ENCODE measurements at places on chromosomes 12 and 14.

DNA sequence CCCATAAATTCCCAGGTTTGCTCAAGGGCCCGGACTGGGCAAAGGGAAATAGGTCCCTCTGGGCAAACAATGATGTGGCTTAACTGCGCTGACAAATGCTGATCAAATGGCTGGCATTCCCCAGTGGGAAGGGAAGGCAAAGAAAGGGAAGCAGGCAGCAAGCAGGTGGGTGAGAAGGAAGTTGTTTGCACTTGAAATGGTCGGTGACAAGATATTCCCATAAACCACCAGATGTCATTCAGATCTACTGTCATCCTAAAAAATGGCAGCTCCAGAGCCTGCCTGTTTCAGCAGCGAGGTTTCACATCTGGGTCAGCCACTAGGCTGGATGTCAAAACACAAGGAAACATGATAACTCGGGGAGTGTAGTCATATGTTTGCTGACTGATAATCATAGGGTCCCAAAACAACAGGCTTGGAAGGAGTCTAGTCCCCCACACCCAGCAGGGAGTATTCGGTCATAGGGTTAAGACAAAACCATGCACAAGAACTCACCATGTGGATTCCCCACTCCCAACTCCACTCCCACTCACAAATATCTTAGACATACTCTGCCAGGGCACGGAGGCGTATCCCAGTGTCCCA is 37.9 kb upstream of the MDM1 start:
- no peak for DNase-seq

DNA sequence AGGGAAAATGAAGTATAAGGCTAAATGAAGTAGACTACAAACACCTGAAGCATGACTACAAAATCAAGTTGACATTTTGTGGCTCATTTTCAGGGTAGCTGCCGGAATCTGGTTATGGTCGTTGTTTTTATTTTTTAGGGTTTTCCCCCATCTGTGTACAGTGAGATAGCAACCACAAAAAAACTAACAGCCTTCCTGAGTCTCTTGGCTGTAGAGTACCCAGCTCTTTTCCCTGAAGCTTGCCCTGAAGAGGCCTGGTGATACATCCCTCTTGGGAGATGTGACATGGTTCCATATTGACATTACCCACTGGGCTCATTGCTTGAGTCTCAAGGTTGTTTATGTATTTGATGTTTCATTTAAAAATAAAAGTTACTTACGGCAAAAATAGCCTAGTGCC is 424.0 kb downstream of the ZFP36L1 start:
- no peak for DNase-seq

DNA sequence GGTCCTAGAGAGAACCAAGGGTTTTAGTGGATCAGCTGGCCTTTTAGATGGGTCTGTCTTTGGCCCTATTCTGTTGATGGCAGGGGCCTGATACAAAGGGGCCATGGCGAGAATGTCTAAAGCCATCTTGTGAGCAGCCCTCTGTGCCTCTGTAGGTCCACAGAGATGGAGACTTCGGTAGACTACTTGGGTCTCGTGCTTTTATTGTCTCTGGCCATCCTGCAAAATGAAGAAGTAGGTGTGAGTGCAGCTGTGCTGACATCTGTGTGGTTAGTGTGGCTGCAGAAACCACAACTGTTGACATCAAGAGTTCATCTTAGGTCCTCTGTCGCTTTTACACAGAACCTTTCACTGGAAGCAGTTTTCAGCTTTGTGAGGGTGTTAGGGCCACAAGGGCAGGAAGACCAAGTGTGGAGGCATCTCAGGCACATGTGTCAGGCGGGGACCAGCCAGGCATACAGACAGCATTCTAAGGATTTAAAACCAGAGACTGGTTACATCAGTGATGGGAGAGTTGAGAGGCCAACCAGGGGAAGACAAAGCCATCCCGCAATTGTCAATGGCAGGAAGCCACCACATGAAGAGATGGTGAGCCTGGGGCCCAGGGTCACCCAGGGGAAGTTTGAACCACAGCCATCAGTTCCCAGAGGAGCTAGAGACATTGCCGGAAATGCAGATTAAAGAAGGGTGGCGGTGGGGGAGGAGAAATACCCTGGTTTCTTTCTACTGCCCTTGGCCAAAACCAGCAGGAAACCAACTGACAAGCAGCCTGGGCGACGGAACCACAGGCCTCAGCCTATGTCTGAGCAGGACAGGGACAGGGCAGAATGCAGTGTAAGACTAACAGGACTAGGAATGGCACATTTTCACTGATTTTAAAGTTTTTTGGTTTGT is 13.0 kb upstream of the TPCN1 start:
- peak; percentile 64 for DNase-seq

DNA sequence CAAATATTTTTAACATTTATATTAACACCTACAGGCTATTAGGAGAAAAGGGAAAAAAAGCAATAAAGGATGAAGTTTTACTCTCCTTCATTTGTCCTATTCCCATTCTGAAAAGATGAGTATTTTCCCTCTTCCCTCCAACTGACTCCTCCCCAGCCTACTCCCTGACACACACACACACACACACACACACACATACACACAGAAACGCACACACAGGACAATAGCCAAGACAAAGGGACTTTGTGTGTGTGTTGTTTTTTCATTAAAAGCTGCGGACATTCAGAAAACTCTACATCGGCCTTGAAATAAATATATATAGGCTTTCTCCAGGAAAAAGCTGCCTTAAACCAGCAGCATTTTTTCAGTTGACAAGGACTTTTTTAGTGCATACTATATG is 74.8 kb downstream of the PRKAB1 start:
- DNase-seq: no peak

DNA sequence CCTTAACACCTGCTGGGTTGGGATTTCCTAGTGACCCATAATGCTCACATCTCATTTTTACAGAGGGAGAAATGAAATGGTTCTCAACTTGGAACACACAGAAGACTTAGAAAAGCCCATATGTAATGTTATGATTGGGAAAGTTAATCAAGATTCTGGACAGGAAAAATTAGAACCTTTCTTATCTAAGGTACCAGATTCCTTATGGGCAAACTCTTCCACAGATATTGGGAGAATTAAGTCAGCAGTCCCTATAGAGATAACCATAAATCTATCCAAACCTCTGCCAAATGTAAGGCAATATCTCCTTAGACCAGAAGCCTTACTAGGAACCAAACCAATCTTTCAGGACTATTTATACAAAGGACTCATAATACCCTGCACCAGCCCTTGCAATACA is 13.9 kb upstream of the PSMC1 start:
- DNase-seq: no peak

GRCh38 chr12:40238266-40238902 is 13.6 kb downstream of the LRRK2 start:
- no peak for DNase-seq

DNA sequence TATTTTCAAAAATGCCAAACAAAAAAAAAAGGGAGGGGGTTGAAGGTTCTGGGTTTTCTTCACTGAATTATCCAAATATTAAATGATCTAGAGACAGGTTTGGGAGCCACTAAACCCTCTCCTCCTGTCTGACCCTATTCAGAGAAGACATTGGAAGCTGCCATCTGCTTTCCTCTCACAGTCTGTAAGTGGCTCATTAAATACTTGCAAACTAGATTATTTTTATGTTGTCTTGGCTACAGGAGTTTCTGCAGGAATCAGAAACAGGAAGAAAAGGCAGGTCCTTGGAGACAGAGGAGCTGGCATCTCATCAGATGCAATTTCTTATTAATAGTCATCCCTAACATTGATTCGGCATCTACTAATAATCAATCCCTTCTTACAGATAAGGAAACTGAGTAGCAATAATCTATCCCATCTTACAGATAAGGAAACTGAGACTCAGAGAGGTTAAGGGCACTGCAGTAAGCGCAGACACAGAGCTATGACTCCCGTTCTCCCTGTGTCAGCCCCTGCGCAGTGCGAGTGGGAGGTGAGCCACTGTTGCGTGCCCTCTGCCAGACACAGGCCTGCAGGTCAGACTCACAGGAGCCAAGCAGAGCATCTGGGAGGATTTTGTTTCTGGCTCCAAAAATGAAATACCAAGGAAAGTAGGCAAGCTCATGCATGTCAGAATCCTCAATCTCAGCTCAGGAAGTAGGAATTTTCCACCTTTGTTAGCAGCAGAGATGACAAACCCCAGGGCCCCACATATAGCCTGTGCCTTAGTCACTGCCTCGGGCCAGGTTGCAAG is 11.0 kb downstream of the BDKRB2 start:
- DNase-seq: no peak

GRCh38 chr14:104968153-104968527 is 10.0 kb downstream of the AHNAK2 start:
- no peak for DNase-seq

- no peak for DNase-seq
Measured at GRCh38 chr12:47755655-47756562, 2.8 kb downstream of the RAPGEF3 start.

- no peak for DNase-seq
Measured at GRCh38 chr14:54935958-54936357, 33.3 kb upstream of the GCH1 start.

DNA sequence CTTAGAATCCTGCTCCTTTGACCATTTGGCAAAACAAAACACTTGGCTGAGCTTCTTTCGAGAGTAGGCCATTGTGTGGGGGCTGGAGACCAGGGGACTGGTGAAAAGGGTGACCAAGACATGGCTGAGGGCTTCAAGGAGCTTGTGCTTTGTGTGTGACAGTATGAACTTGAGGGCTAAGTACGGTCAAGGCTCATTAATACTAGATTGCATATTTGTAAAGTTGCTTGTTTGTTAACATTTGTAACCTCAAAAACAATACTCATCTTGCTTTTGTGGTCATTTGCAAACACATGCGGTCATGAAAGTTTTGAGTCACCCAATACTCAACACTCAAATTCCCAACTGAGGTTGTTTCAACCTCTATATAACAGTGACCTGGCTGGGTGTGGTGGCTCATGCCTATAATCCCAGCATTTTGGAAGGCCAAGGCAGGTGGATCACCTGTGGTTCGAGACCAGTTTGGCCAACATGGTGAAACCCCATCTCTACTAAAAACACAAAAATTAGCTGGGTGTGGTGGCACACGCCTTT is 42.5 kb downstream of the ZFYVE26 start:
- no peak for DNase-seq

GRCh38 chr12:25495331-25496097 is 57.6 kb downstream of the LMNTD1 start:
- DNase-seq: no peak

DNA sequence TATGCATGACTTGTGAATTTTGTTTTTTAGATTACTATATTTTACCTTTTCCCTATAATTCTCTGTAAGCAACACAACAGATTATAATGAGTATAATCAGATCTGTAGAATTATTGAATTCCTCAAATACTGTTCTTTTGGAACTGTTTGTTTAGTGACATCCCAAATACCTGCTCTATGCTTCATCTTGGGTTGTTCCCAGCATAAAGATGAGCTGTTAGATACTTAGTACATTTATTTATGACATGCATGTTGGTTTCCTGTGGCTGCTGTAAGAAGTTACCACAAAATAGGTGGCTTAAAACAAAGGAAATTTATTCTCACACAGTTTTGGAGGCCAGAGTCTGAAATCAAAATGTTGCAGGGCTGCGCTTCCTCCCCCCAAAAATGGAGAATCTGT is 78.4 kb downstream of the PTPRR start:
- no peak for DNase-seq

GRCh38 chr14:53640695-53641094 is 315.9 kb downstream of the BMP4 start:
- DNase-seq: no peak

DNA sequence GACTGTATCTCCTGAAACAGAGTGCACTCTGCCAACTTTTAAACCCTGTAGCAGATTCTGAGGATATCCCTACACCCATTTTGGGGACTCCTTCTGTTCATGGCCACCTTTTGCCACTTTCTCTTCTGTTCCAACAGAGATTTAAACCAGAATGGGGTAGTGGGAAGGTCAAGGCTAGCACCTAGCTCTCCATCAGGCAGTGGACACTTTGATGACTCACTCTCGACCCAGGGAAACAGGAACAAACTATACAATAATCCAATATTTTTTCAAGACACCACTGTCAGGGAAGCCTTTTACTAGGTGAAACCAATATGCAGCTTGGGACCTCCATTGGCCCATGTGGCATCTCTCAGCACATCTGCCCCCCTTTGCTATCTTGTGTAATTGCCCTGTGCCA is 103.6 kb downstream of the DAAM1 start:
- DNase-seq: no peak

DNA sequence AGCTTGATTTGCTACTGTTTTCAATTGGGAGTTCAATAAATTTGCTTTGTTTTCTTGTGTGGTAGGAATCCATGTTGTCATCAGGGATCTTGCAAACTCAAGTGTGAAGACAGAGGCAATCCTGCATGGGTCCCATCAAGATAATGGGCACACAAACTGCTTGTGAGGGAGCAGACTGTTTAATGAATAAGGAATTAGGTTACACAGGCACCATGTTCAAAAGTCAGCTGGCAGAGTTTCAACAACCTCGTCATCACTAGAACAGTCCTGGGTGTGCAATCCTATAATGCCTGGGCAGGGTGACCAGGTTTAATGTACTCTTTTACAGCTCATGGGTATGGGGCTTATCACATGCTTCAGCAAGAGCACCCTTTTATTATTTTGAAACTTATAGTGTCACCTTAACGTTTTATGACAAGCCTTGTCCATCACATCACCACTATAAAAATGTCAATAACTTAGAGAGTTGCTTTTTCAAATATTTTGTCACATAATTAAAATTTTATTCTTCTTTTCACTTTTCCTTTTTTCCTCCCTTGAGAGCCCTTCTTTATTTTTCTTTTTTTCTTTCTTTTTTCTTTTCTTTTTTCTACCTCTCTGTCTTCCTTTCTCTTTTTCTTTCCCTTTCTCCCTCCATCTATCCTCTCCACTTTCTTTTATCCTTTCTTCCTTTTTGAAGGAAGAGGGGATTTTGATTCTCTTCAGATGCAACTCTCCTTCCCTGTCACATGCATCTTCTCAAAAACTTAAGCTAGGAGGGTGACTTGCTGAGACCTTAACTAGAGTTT is 252.2 kb upstream of the ATP2B1 start:
- no peak for DNase-seq

GRCh38 chr14:34340025-34340625 is 121.9 kb downstream of the SPTSSA start:
- no peak for DNase-seq

- no peak for DNase-seq
Measured at GRCh38 chr14:65062096-65063075, 39.9 kb downstream of the MAX start.

DNA sequence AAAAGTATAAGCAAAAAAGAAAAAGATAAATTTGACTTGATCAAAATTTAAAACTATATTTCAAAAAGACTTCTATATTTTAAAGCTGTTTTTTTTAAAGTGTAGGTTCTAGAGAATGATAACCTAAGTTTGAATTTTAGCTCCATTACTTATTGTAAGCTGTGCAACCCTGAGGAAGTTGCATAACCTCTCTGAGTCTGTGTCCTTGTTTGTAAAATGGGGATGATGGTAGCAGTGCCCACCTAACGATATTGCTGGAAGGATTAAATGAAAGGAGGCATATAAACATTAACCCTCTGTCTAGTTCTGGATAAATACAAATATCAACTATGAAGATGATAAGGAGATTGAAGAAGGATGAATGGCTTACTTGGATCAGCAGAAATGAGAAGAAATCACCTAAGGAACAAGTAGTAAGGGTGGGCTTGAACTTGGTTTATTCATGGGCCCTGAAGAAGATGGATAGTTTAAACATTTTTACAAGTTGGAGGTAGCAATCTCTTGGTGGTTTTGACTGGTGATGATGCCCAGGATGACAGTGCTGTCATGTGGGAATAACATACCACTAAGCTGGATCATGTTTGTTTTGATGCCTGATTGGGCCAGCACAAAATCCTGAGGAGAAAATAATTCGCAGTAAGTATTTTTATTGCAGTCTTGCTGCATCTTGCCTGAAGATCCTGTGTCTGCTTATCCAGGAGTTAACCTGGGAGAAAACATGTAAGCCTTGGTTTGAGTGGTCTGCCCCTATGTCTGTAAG is 35.0 kb downstream of the TXNRD1 start:
- DNase-seq: no peak

GRCh38 chr12:47819138-47819895 is 386 bp downstream of the HDAC7 start:
- no peak for DNase-seq
